ENCODE measurements at places on chromosomes 1 and 21. TPM values are rescaled to one million over a fixed set of nuclear protein-coding genes. Genes with fewer than 3 reads are reported as not detected.

The LY9 gene
- total RNA-seq, result 19.5 TPM

The OPRD1 gene
- not detected for total RNA-seq

The PEX19 gene
- total RNA-seq, result 65.4 TPM

GRCh38 chr1:240597153-240597745 lies 14.7 kb downstream of the GREM2 start:
- no peak overlapping the region for H3K27ac ChIP-seq
- H3K4me1 ChIP-seq, result no peaks in the 10 kb centered on the region
- no peaks in the 10 kb centered on the region for H3K36me3 ChIP-seq
- no peak for DNase-seq
- H3K4me3 ChIP-seq, result no peak overlapping the region

DNA sequence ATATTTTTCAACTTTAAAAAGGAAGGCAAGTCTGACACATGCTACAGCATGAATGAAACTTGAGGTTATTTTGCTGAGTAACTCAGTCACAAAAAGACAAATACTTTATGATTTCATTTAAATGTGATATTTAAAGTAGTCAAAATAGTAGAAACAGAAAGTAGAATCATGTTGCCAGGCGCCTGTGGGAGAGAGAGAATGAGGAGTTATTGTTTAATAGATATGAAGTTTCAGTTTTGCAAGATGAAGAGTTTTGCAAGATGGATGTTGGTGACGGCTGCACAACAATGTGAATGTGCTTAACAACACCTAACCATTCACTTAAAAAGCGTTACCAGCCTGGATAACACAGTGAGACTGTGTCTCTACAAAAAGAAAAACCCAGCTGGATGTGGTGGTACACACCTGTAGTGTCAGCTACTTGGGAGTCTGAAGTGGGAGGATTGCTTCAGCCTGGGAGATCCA lies 20.7 kb upstream of the ATP1A1 start:
- DNase-seq, result peak; percentile 50
- peak overlapping the region; percentile 14 for H3K4me3 ChIP-seq
- H3K27me3 ChIP-seq, result no peaks in the 10 kb centered on the region
- H3K27ac ChIP-seq, result peak overlapping the region; percentile 22
- peaks cover 48% of the 10 kb centered on the region for H3K4me1 ChIP-seq

GRCh38 chr1:110198746-110199145 lies 11.4 kb upstream of the KCNC4 start:
- H3K36me3 ChIP-seq, result no peaks in the 10 kb centered on the region
- H3K27ac ChIP-seq, result no peak overlapping the region
- no peak for DNase-seq
- peaks cover 10% of the 10 kb centered on the region for H3K4me1 ChIP-seq
- no peak overlapping the region for H3K4me3 ChIP-seq

- no peak overlapping the region for H3K4me3 ChIP-seq
- no peaks in the 10 kb centered on the region for H3K27me3 ChIP-seq
- no peak overlapping the region for H3K27ac ChIP-seq
- no peaks in the 10 kb centered on the region for H3K4me1 ChIP-seq
- no peak for DNase-seq
- no peaks in the 10 kb centered on the region for H3K36me3 ChIP-seq
These were observed 1384.6 kb downstream of the MRPL39 start for GRCh38 chr21:24222676-24223075.

Measured in activated naive CD4-positive, alpha-beta T cell treated with anti-CD3 and anti-CD28 coated beads for 36 hours (primary cell).